ENCODE measurements at places on chromosomes 12 and 14.

GRCh38 chr14:64110802-64111201, 183.4 kb downstream of the ESR2 start:
- DNase-seq: no peak

GRCh38 chr12:42793166-42793565, 203.6 kb upstream of the PRICKLE1 start:
- no peak for DNase-seq

GRCh38 chr14:56490379-56490778, 89.2 kb upstream of the TMEM260 start:
- DNase-seq: no peak

DNA sequence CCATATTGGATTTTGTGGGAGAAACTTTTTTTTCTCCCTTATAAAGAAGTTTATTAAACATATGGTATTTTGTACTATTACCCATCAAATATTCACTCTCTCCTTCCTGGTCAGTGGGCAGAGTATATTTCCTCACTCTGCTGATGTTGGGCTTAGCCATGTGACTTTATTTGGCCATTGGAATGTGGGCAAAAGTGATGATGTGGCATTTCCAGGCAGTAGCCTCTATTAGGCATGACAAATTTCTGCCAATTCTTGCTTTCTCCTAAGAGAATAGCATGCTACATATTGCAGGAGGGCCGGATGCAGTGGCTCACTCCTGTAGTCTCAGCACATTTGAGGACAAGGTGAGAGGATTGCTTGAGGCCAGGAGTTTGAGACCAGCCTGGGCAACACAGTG, 24.4 kb upstream of the WSCD2 start:
- DNase-seq: no peak

DNA sequence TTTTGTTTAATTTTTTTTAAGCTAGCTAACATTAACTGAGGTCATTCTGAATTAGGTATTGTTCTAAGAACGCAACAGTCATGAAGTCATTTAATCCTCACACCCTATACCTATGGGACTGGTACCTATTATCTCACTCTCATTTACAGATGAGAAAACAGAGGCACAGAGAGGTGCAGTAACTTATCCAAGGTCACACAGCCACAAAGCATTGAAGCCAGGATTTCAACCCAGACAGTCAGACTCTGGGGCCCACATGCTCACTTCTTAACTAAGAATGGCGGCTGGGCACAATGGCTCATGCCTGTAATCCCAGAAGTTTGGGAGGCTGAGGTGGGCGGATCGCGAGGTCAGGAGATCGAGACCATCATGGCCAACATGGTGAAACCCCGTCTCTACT, 15.0 kb upstream of the DTX1 start:
- no peak for DNase-seq

DNA sequence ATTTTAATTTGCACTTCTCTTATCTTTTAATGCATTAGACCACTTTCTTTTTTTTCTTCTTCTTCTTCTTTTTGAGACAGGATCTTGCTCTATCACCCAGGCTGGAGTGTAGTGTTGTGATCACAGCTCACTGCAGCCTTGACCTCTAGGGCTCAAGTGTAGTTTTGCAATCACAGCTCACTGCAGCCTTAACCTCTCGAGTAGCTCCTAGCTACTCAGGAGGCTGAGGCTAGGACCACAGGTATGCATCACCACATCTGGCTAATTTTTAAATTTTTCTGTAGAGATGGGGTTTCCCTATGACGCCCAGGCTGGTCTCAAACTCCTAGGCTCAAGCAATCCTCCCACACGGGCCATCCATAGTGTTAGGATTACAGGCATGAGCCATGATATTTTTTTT, 12.7 kb downstream of the TMED8 start:
- no peak for DNase-seq

- DNase-seq: peak; percentile 4
Measured at GRCh38 chr12:66716522-66716921, 37.6 kb upstream of the GRIP1 start.

DNA sequence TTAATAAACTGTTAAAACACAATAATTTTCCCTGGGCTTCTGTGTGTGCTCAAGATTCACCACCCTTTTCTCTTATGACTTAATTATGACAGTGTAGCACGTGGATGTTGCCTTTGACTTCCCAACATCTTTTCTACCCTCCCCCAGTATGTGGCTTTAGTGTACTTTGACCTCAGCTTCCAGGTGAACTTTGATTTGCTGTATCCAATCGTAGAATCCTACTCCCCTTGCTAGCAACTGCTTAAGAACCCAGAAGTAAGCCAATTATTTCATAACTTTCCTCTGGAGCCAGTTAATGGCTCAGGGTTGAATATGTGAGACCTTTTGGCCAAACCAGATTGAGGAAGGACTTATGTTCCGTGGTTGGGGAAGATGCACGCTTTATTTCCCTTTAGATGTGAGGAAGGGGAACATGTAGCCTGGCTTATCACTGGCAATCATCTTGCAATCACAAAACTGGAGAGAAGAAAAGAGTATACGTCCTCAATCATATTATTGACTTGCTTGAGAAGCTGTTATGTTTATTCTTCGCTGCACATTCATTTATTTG, 259.6 kb upstream of the ATP2B1 start:
- no peak for DNase-seq

DNA sequence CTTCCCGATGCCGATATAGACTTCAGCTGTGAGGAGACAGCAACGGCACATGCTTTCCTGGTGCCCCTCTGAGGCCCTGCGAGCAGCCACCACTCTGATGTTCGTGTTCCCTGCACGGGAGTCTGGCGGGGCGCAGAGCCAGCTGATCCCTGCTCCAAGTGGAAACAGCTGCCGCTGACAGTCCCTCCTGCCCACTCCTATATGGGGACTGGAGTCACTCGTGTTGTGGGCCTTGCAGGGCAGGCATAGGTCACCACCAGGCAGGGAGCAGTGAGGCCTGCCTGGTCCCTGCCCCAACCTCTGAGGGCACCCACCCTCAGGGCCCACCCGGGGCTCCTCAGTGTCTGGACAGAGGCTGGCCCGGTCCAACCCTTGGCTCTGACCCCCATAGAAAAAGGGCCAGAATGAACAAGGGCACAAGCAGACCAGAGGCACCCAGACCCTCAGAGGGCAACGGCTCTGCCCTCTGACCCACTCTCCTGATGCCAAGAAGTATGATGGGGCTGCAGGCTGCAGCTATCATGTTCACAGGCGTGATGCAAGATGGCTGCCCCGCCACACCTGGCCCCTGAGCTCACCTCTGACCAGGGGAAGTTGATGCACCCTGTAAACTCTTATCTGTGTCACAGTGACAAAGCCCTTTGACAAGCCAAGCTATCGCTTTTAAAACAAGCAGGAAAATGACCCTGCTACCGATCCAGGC, 181.6 kb downstream of the CALM1 start:
- no peak for DNase-seq

- no peak for DNase-seq
Measured at GRCh38 chr12:104115587-104115975, 22.4 kb downstream of the NFYB start.

- DNase-seq: no peak
Measured at GRCh38 chr14:95547272-95547625, 12.4 kb downstream of the GLRX5 start.

GRCh38 chr14:86296173-86296572, 766.2 kb downstream of the FLRT2 start:
- no peak for DNase-seq

DNA sequence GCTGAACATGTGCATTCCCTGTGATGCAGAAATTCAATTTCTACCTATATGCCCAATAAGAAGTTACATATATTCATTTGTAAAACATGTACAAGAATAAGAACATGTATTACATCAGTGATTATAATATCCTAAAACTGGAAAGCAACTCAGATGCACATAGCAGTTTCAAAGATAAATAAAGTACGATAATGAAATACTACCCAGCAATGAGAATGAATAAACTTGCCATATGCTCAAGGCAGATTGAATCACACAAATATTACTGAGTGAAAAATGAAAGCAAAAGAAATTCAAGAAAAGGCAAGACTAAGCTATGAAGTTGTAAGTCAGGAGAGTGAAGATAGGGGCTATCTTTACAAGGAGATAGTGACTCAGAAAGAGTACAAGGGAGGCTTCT, 345.3 kb upstream of the OR4E1 start:
- no peak for DNase-seq

DNA sequence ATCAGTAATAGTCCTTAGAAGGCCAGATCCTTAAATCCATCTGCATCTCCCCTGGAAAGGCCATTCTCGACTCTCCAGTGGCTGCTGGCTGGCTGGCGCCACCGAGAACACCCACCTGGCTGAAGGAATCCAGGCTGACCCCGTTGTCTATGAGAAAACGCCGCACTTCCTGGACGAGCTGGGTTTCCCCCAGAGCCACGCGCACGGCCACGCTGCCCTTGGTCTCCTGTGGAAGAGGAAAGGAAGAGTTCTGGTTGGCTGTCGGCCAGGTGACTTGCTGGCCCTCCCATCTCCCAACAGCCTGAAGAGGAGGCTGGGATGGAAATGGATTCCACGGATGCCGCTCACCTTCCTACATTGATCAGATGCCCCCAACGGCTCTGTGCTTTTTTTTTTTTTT, 23.9 kb downstream of the RBM19 start:
- no peak for DNase-seq

DNA sequence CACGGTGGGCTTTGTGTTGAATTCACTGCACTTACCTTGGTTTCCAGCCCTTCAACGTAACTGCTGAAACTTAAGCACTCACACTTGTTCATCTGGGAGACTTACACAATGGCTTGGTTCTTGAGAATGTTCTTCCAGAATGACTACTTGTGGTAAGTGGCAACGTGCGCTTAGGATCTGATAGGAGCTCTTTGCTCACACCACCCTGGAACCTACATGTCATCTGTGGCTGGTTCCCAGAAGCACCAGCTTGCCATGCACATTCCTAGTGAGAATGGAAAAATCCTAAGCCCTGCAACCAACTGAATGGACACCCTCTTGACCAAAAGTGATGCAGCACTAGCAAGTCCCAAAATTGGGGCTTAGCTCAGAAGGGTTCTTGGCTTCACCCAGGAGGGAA, 59.0 kb upstream of the FAM181A start:
- DNase-seq: no peak

DNA sequence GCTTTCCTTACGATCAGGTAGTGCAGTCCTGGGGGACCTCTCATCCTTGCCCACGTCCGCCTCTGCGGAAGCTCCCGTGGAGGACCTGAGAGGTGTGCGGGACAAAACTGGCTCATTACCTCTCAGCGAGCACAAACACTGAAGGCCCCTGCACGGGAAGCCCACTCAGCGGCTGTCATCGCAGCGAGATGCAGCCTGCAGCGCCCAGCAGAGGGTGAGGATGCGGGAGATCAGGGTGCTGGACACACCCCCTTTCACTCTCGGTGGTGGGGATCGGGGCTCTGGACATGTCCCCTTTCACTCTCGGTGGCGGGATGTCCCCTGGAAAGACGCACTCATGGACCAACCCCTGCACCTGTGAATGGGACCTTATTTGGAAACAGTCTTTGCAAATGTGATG, 111.6 kb downstream of the PIWIL1 start:
- no peak for DNase-seq

GRCh38 chr12:80954857-80955520, 17.3 kb upstream of the LIN7A start:
- DNase-seq: no peak

- no peak for DNase-seq
Measured at GRCh38 chr12:6065863-6066199, 58.6 kb downstream of the VWF start.

- DNase-seq: peak; percentile 15
Measured at GRCh38 chr12:62291864-62292760, 31.9 kb downstream of the USP15 start.

DNA sequence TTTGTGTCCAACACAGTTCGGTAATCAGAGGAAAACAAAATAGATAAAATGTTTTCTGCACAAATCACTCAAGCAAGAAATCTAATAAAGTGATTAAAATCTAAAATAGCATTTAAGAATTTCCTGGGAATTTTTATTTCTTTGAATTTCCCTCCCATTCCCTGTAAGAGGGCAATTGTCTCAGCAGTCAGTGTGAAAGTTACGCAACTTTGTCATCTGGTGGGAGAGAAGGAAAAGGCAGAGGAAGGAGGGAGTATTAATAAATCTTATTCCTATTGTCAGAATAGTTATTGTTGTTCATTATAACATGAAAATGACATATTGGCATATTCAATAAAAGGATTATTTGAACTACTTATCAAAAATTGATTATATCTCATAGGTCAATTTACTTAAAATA, 464.9 kb downstream of the PRKD1 start:
- DNase-seq: no peak

GRCh38 chr12:27762757-27763156, 17.3 kb upstream of the KLHL42 start:
- DNase-seq: no peak

- DNase-seq: peak; percentile 20
Measured at GRCh38 chr14:73058922-73059673, 764 bp downstream of the RBM25 start.

DNA sequence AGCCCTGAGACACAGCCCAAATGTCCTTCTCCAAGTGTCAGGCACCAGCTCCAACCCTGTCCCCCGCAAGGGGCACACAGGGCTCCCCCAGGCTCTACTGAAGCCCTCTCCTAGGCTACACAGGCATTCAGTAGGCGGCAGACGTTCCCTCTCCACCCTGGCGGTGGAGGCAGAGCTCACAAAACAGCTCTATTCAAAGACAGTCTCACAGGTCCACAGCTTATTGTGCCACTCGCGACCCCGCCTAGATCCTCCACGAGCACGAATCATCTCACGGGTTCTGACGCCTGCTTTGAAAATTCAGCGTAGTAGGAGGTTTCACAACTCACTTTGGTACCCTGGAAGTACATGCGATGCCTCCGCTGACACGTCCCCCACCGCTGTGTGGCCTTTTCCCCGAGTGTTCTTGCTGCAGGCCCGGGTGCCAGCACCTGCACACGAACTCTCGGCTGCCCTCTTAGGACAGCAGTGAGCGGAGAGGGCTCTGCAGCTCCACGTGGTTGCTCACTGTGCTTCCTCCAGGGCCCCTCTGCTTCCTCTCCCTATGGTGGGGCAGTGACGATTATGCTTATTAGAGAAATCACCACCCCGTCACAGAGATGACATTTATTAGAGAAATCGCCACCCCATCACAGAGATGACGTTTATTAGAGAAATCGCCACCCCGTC, 78.5 kb downstream of the ADGRD1 start:
- DNase-seq: no peak

GRCh38 chr12:89469361-89469760, 55.2 kb downstream of the GALNT4 start:
- DNase-seq: peak; percentile 4

DNA sequence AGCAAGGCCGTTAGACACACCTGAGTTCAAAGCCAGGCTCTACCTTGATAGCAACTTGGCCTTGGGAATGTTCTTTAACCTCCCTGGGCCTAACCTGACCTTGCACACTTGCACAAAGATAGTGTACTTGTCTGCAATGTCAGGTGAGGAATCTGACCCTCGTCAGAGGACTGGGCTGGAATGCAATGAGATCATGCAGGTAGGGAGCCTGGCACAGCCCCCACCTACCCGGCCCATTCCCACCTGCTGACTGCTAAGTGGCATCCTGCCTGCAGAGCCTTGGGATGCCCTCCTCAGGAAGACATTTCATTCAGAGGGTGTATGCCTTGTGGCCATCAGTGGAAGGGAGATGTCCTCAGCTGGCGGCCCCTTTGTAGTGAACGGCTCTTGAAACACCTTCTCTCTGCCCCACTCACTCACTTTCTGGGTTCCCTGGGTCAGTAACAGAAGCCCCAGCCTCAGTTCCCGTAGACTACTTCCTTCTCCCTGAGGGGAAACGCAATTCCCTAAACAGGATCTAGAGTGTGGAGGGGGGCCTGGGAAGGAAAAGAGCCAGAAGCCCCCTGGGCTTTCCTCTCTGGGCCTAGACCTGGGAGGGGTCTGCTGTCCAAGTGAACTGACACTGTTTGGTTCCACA, 68.0 kb upstream of the DICER1 start:
- DNase-seq: no peak

- no peak for DNase-seq
Measured at GRCh38 chr12:5078423-5078822, 34.7 kb downstream of the KCNA5 start.
